Right lung (tissue), 10 donors: ENCODE measurements at places on chromosomes 13 and 19. TPM values are rescaled to one million over a fixed set of nuclear protein-coding genes. Genes with fewer than 3 reads are reported as not detected.

The KLF1 gene
- 0.64 TPM for polyA plus RNA-seq

The ZIK1 gene
- polyA plus RNA-seq: 18.9 TPM

The SWSAP1 gene
- polyA plus RNA-seq: 2.2 TPM

GRCh38 chr13:109919715-109920375 lies 133.5 kb upstream of the IRS2 start:
- no peak for DNase-seq

DNA sequence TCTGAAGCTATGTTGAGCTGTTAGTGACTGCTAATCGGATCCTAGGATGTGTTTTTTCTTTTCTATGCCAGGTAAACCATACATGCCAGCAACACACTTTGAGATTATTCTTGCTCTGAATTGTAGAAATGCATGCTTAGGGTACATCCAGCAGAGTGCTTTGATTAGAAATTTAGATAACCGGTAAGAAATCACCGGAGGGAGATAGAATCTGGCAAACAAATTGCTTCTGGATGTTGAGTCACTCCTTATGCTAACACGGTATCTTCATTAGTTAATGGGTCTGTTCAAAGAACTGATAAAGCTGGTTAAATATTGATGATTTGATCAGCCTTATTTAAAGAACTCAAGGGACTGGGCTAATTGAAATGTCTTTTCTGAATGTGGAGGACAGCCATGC lies 85.1 kb upstream of the SIAH3 start:
- DNase-seq: no peak

DNA sequence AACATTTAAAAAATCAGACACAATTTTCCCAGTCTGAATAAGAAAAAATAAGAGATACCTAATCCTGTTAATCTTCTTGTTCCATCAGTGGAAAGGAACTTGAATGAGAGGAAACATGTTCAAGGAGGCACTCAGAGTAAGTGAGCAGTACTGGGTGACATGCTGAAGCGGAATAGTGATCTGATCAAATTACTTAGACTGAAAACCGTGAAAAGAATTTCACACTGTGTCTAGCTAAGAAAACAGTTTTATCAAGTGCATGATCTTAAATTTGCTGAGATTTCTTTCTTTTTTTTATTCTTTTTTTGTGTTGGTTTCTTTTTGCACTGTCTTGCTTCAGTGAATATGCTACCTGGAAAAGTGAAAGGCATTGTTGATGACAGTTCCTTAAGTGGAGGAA lies 249.5 kb upstream of the SLC10A2 start:
- DNase-seq: no peak

DNA sequence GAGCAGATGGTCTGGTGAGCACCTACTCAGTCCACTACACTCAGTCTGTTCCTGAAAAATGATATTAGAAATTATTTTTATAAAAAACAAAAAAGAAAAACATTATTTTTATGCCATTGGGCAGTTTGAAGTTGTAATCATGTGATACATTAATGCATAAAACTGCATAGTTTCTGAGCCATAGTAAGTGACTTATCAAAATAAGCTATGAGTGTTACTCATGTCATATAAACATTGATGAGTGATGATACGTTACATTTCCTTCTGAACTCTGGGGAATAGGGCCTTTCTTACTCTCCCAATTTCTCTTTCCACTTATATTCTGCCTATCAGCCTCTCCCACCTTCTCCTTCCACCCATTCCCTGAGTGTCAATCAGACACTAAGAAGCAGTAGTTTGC lies 8.9 kb downstream of the ZNF805 start:
- DNase-seq: no peak

GRCh38 chr13:30618930-30619279 lies 1.2 kb downstream of the USPL1 start:
- peak; percentile 3 for DNase-seq

DNA sequence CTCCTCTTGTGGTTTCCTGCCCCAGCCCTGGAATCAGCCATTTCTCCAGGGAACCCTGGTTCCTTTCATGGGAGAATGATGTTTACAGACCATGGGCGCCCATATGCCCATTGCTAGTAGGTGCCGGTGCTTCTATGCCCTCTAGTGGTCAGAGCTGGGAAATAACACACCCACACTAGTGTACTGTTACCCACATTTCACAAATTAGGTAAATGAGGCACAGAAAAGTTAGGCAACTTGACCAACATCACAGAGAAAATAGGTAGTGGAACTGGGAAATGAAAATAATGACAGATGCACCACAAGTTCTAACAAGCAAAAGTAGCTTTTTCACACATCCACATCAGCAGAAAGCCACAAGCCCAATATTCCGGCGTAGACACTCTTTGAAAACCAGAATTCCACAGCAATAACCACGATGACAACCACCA lies 1.3 kb upstream of the CEACAM3 start:
- DNase-seq: no peak

- DNase-seq: no peak
Measured at GRCh38 chr13:47904241-47904640, 96.8 kb downstream of the SUCLA2 start.

- no peak for DNase-seq
Measured at GRCh38 chr19:17339088-17339741, 1.9 kb downstream of the GTPBP3 start.

DNA sequence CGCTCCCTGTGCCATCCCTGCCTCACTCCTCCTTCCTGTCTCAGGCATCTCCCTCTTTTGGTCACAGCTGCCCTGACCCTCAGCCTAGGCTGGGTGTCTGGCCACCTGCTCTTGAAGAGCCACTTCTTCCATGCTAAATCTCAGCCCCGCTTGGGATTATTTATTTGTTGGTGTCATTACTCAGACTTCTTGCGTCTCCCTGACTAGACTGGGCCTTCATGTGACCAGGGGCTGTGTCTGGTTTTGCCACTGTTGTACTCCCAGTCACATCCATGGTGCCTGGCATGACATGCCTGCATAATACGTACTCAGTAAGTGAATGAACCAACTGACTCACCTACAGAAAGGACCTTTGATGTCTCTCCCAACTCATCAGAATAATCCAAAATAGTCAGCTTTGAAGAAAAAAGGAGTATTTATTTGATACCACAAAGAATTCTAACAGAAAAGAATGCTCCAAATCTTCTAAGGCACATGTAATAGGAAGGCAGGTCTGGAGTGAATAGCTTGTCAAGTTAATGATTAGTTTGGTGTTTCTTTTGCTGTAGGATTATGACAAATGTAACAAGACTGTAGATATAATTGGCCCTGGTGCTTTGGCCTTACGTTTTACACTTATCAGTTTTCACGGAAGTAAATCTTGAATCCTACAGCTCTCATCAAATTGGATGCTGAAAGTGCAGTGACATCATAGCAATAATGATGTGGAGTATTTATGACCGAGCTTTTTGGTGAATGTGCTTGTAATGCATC lies 84.0 kb downstream of the ALOX5AP start:
- DNase-seq: no peak

- no peak for DNase-seq
Measured at GRCh38 chr13:110453797-110454196, 107.7 kb downstream of the RAB20 start.

- no peak for DNase-seq
Measured at GRCh38 chr13:50200569-50200968, 185.3 kb downstream of the KCNRG start.
